ENCODE measurements at places on chromosomes 3 and 15. TPM values are rescaled to one million over a fixed set of nuclear protein-coding genes. Genes with fewer than 3 reads are reported as not detected.
A peak's percentile ranks its signal among the peaks of the same experiment; 100 is the strongest.

DNA sequence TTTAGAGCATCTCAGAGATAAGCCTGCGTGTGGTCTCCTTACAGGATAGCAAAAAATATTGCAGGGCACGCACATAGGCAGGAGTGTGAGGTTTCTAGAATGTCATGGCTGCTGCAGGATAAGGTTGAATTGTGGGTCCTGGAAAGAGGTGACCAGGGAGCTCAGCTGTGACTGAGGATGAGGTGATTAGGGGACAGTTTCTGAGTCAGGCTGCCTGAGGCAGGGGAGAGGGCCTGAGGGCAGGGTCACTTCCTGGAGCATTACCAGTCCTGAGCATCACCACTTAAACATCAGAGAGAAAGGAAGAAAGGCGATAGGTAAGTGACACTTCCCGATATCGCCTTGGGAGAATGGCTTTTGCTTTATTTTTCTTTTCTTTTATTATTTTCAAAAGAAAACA, 813.8 kb downstream of the TUSC7 start:
- no peak overlapping the region for H3K27ac ChIP-seq
- no peak for DNase-seq
- no peaks in the 10 kb centered on the region for H3K4me1 ChIP-seq
- no peaks in the 10 kb centered on the region for H3K36me3 ChIP-seq
- no peak overlapping the region for H3K4me3 ChIP-seq

DNA sequence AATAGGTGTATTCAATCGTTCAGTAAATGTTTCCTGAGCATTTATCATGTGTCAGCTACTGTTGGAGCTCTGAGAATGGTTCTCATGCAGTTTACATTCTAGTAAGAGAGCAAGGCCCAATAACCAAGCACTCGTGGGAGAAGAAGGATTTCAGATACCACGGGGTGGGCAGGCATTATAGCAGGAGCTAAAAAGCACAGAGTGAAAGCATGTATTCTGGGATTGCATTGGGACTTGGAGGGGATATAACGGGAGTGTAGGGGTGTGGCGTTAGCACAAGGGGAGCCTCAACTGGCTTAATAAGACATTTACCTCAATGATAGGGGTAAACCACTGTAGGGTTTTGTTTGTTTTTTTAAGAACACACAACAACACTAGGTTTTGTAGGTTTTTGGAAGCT, 1.6 kb upstream of the SIAH2 start:
- no peaks in the 10 kb centered on the region for H3K27me3 ChIP-seq
- H3K4me3 ChIP-seq: no peak overlapping the region
- no peaks in the 10 kb centered on the region for H3K36me3 ChIP-seq
- peak overlapping the region; percentile 93 for H3K27ac ChIP-seq
- DNase-seq: no peak
- peaks cover 5% of the 10 kb centered on the region for H3K4me1 ChIP-seq

GRCh38 chr15:74129586-74130154, 716 bp upstream of the ISLR2 start:
- DNase-seq: no peak
- no peak overlapping the region for H3K4me3 ChIP-seq
- peaks cover 43% of the 10 kb centered on the region for H3K27me3 ChIP-seq
- H3K27ac ChIP-seq: no peak overlapping the region
- H3K36me3 ChIP-seq: no peaks in the 10 kb centered on the region
- H3K4me1 ChIP-seq: peaks cover 10% of the 10 kb centered on the region

- H3K27me3 ChIP-seq: no peaks in the 10 kb centered on the region
- H3K4me1 ChIP-seq: peaks cover 33% of the 10 kb centered on the region
- H3K36me3 ChIP-seq: no peaks in the 10 kb centered on the region
Observed at GRCh38 chr15:67915461-67916374, 75.9 kb upstream of the RNU6-1 start.

Gene SLC22A14
- not detected for total RNA-seq

DNA sequence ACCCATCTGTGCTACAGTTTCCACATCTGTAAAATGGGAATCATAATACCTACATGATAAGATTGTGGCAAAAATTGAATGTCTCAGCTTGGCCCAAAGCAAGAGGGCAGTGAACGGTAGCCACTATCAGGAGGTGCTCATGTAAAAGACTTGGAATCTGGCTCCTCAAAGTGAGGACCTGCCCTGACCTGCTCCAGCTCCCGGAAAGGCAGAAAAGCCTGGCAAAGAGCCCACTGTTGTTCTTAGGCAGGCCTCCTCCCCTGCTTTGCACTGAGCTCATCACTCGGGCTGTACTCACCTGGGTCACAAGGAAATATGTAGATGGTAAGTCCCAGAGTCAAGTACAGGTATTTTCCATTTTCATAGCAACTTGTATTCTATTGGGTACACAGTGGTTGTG, 250.7 kb upstream of the TBL1XR1 start:
- H3K36me3 ChIP-seq: no peaks in the 10 kb centered on the region
- no peaks in the 10 kb centered on the region for H3K27me3 ChIP-seq
- peak; percentile 75 for DNase-seq
- H3K4me3 ChIP-seq: no peak overlapping the region
- H3K4me1 ChIP-seq: no peaks in the 10 kb centered on the region
- no peak overlapping the region for H3K27ac ChIP-seq

DNA sequence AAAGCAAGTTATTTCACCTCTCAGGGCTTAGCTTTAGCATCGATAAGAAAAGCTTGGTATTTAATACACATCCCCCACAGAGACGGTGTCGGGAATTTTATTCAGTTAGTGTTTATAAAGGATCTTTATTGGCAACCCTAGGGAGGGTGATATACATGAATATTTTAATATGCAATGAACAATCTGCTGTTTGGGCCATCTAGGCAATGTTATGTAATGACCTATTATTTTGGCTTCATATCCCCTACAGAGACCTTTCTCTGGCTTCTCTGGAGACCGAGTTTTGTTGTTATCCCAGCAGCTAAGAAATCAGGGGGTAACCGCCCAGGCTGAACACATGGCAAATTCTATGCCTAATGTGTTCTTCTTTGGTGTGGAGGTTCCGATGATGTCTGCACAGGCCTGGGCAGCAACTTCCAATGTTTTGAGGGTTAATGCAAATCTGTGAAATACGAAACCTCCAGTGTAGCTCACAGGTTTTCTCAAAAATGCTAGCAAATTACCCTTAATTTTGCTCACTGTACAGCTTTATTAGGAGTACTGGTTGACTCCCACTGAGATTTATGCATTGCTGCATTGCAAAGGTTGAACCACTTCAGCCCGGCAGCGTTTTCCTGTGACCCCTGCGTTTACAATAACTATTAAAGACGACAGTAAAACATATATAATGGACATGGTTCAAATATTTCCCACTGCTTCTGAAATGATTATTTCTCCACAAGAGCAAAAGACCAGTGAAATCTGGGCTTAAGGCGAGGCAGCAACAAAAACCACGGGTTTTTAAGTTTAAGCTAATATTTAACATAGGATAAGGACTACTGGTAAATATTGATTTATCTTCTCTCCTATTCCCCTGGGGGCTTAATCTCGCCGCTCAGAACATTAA, 298.3 kb upstream of the NR2E3 start:
- H3K4me3 ChIP-seq: no peak overlapping the region
- DNase-seq: no peak
- H3K27ac ChIP-seq: no peak overlapping the region
- peaks cover 12% of the 10 kb centered on the region for H3K4me1 ChIP-seq
- no peaks in the 10 kb centered on the region for H3K36me3 ChIP-seq
- no peaks in the 10 kb centered on the region for H3K27me3 ChIP-seq

Gene TJP1
- total RNA-seq: 38.1 TPM

Gene CHRNA5
- total RNA-seq: 1.2 TPM

GRCh38 chr15:76905855-76906254, 715 bp upstream of the SCAPER start:
- H3K4me1 ChIP-seq: peaks cover 12% of the 10 kb centered on the region
- no peaks in the 10 kb centered on the region for H3K36me3 ChIP-seq
- H3K27me3 ChIP-seq: no peaks in the 10 kb centered on the region
- no peak for DNase-seq
- peak overlapping the region; percentile 90 for H3K27ac ChIP-seq

GRCh38 chr3:5456199-5456598, 268.7 kb downstream of the EDEM1 start:
- no peaks in the 10 kb centered on the region for H3K36me3 ChIP-seq
- no peak overlapping the region for H3K27ac ChIP-seq
- no peak for DNase-seq
- H3K4me1 ChIP-seq: no peaks in the 10 kb centered on the region

Gene SLC24A5
- not detected for total RNA-seq

DNA sequence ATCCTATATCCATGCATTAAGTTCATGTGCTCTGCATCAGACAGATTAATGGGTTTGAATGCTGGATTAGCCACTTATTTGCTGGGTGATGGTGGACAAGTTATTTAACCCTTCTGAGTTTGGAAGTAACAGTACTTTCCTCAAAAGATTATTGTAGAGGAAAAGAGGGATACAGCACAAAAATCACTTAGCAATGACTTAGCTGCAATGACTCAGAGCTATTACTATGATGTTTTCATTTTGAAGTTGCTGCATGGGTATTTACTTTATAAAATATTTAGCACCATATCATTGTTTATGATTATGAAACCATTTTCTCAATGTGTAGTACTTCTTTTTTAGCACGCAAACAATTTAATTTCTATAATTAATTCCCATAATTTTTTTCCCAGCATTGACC, 248.4 kb downstream of the MYRIP start:
- H3K27ac ChIP-seq: no peak overlapping the region
- H3K4me1 ChIP-seq: no peaks in the 10 kb centered on the region
- H3K27me3 ChIP-seq: no peaks in the 10 kb centered on the region
- no peaks in the 10 kb centered on the region for H3K36me3 ChIP-seq
- H3K4me3 ChIP-seq: no peak overlapping the region

GRCh38 chr15:35956056-35956455, 410.1 kb upstream of the DPH6 start:
- H3K4me1 ChIP-seq: no peaks in the 10 kb centered on the region
- DNase-seq: no peak
- H3K4me3 ChIP-seq: no peak overlapping the region
- no peaks in the 10 kb centered on the region for H3K27me3 ChIP-seq
- H3K36me3 ChIP-seq: no peaks in the 10 kb centered on the region
- H3K27ac ChIP-seq: no peak overlapping the region

Gene SNX22
- total RNA-seq: 2.0 TPM

Gene CFAP100
- total RNA-seq: not detected

DNA sequence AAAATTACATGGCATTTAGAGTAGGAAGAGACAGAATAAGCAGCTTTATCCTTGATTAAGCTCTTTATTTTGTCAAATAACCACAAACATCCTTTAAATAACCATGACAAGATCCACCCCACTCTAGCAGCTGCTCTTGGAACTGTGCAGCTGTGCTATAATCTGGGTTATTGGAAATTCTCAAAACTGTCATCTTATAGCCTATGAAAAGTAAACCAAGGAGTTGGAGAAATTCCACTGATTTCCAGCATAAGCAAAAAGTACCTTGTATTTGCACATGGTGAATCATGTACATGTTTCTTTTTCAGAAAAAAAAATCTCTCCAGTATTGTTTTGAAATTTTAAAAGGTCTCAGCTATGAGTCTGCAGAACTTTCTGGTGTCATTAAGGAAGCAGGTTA, 88.8 kb upstream of the ABI3BP start:
- no peak for DNase-seq
- H3K27ac ChIP-seq: no peak overlapping the region
- H3K36me3 ChIP-seq: no peaks in the 10 kb centered on the region
- H3K4me1 ChIP-seq: no peaks in the 10 kb centered on the region

- no peak overlapping the region for H3K27ac ChIP-seq
- no peaks in the 10 kb centered on the region for H3K27me3 ChIP-seq
- no peak for DNase-seq
- no peaks in the 10 kb centered on the region for H3K36me3 ChIP-seq
- H3K4me3 ChIP-seq: no peak overlapping the region
- peaks cover 42% of the 10 kb centered on the region for H3K4me1 ChIP-seq
Observed at GRCh38 chr3:5195605-5196004, 8.1 kb downstream of the EDEM1 start.

Gene SCG3
- 18.4 TPM for total RNA-seq

GRCh38 chr3:125061170-125061569, 5.4 kb upstream of the HEG1 start:
- no peaks in the 10 kb centered on the region for H3K36me3 ChIP-seq
- DNase-seq: no peak
- H3K27ac ChIP-seq: no peak overlapping the region

- no peaks in the 10 kb centered on the region for H3K4me1 ChIP-seq
- no peak for DNase-seq
- no peak overlapping the region for H3K27ac ChIP-seq
- no peaks in the 10 kb centered on the region for H3K27me3 ChIP-seq
- no peak overlapping the region for H3K4me3 ChIP-seq
Observed at GRCh38 chr15:63997715-63998442, 48.4 kb downstream of the DAPK2 start.

DNA sequence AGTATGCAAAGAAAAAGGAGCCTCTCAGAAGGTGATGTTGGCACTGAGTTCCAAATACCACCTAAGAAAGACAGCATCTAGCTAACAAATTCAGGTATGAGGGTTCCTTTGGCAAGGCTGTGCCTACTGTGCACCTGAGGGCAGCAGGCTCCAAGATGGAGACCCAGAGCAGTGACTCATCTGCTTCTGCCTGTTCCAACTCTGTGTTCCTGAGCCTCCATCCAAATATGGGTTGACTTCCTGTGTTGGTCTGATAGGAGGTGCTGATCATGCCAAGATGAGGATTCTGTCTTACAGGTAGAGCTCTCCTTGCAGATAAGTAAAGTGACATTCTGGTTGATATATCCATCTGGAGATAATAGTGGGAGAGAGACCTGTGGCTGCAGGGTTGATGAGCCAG, 26.0 kb downstream of the SV2B start:
- H3K4me3 ChIP-seq: no peak overlapping the region
- no peaks in the 10 kb centered on the region for H3K4me1 ChIP-seq
- DNase-seq: no peak
- H3K27ac ChIP-seq: no peak overlapping the region

DNA sequence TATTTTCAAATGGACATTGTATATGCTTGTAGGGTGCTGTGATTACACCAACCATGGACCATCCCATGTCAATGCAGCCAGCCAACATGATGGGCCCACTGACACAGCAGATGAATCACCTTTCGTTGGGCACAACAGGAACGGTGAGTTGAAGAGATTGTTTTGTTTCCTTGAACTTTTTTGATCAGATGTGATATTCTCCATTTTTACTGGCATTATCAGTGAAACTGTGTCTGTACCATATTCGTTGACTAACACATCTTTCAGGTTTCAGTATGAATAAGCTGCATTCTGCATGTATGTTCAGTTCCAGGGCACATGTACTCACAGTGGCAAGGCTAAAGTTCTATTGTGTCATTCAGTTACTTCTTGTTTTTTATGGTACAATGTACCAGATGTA, 655.2 kb downstream of the RBMS3 start:
- no peaks in the 10 kb centered on the region for H3K36me3 ChIP-seq
- H3K4me3 ChIP-seq: no peak overlapping the region

Gene ALPK3
- 10.5 TPM for total RNA-seq

GRCh38 chr3:189961522-189962161, 159.1 kb downstream of the P3H2 start:
- H3K27ac ChIP-seq: no peak overlapping the region
- no peaks in the 10 kb centered on the region for H3K36me3 ChIP-seq
- H3K27me3 ChIP-seq: no peaks in the 10 kb centered on the region
- no peaks in the 10 kb centered on the region for H3K4me1 ChIP-seq

DNA sequence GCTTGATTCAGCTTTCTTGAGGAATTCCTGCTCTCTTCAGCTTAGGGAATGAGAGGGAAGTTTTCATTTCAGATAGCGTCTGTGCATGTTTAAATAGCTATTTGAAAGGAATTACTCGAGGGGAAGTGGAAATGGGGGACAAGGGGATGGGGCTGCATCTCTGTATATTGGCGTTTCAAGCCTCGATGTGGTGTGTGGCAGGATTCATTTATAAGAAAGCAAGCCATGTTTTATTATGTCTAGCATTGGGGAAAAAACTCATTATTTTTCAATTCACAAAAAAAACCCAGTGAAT, 1.0 kb downstream of the ATP2C1 start:
- peak overlapping the region; percentile 98 for H3K27ac ChIP-seq
- H3K36me3 ChIP-seq: no peaks in the 10 kb centered on the region
- H3K27me3 ChIP-seq: no peaks in the 10 kb centered on the region

- no peak for DNase-seq
- peaks cover 13% of the 10 kb centered on the region for H3K27me3 ChIP-seq
- H3K4me3 ChIP-seq: no peak overlapping the region
Observed at GRCh38 chr3:23206366-23206765, 3.2 kb downstream of the UBE2E2 start.
